ENCODE measurements at places on chromosomes 16 and 17.
A peak's percentile ranks its signal among the peaks of the same experiment; 100 is the strongest.

DNA sequence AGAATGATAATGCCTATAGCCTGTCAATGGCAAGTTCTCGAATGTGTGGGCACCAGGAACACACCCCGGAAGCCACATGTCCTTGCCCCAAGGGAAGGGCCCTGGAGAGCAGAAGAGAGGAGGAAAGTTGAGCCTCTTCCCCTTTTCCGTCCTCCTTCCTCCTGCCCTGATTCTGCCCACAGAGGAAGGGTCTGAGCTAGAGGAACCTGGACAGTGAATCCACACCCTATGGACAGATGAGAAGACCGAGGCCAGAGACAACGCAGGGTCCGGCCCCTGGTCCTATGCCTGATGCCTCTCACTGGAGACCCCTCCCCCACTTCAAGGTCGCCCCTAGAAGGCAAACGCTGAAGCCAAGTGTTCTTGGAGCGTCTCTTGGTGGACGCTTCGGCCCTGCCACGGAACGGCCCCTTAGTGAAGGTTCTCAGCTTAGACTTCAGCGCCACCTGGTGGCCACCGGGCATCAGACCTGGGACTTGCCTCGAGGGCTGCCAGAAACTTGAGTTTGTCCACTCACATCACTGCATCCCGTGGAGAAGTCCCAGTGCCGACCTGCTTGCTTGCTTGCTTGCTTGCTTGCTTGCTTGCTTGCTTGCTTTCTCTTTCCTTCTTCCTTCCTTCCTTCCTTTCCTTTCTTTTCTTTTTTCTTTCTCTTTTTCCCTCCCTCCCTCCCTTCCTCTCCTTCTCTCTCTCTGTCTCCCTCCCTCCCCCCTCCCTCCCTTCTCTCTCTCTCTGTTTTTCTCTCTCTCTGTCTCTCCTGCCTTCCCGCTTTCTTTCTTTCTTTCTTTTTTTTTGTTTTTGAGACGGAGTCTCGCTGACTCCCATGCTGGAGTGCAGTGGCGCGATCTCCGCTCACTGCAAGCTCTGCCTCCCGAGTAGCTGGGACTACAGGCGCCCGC lies 20.6 kb upstream of the SPNS3 start:
- DNase-seq: peak; percentile 53

DNA sequence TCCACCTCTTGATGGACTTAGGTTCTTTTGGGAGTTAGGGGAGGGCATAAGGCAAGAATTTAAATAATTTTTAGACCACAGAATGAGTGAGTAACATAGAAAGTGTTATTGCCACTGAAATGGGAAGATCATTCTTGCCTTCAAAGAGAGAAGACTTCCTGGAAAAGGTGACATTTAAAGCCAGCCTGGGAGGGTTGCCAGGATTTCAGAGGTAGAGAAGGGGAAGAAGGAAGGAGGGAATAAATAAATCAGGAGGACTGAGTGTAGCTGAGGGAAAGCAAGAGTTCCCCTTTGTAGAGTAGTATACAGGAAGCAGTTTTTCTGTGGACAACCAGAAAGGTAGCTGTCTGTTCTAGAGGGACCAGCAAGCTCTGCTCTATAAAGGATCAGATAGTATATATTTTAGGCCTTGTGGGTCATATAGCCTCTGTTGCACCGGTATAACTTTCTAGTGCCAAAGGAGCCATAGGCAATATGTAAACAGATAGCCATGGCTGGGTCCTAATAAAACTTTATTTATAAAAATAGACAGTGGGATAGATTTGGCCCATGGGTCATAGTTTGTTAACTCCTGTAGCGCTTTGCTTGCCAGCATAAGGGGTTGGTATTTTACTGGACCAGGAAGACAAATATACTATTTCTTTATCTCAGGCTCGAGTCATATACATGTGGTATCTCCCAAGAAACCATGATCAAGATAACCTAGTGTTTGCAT lies 147.2 kb upstream of the CACNG5 start:
- no peak for DNase-seq

DNA sequence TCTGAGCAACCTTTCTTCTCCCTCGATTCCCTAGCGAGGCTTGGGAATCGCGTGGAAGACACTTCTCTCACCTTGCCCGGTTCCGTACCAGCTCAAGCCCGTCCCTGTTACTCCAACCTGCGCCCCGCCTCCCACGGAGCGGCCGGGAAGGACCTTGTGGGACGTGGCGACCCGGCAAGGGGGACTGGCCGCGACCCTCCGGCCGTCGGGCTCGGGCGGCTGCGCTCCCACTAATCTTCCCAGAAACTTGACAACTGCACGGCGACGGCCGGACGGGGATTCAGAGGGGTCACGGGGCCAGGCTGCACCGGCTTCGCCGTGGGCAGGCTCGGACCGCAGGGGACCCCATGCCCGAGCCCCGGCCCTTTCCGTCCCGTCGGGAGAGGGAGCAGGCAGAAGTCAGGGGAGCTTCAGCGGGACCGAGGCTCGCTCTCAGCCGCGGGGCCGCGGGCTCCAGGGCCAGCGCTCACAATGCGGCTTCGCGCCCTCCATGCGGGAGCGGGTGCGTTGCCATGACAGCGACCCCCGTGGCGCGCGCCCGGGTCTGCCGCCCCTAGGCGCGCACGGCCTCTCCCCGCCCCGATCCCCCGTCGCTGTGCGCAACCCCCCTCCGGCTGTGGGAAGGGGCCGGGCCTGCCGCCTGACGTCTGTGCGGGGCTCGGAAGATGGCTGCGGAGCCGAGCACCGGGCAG lies at the start of gene SGSM2:
Gene SGSM2, plus strand, starts transcription at position 650 of the 692 bp plus-strand sequence. CDS start 188 bp downstream, outside the sequence.
- peak; percentile 47 for DNase-seq

- no peak for DNase-seq
Observed at GRCh38 chr17:82921426-82921825, 81.6 kb upstream of the ZNF750 start.

GRCh38 chr16:87492291-87492630 lies 563 bp downstream of the ZCCHC14 start:
- DNase-seq: no peak

DNA sequence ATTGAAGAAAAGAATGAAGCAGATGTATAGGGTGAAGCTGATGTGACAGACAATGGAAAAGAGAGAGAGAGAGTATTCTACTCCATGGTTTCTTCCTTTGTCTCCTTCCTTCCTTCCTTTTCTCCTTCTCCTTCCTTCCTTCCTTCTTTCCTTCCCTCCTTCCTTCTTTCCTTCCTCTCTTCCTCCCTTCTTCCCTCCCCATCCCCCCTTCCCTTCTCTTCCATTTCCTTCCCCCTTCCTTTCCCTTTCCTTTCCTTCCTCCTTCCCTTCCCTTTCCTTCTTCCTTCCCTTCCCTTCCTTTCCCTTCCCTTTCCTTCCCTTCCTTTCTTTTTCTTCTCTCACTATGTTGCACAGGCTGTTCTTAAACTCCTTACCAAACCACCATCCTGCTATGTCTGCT lies 55.7 kb upstream of the GPR139 start:
- no peak for DNase-seq

DNA sequence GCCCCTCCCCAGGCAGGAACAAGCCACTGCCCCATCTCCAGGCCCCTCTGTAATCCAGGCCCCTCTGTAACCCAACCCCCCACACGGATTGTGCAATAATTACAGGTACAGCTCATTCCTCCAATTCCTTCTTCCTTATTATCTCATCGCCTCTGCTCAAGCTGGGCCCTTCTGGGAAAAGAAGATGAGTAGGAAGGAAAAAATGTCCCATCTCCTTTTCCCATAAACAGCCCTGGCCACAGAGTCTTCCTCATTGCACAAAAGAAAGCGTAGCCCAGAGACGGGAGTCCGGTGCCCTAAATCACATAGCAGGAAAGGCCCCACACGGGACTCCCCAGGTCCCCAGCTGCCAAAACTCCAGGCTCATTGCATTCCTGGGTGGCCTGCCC lies 3.6 kb upstream of the LITAFD start:
- peak; percentile 87 for DNase-seq

GRCh38 chr17:43389046-43389947 lies 9.5 kb upstream of the ARL4D start:
- peak; percentile 69 for DNase-seq

GRCh38 chr17:49742166-49742638 lies 21.7 kb downstream of the FAM117A start:
- DNase-seq: peak; percentile 67

- DNase-seq: peak; percentile 69
Observed at GRCh38 chr16:57810197-57811031, 8.1 kb upstream of the KIFC3 start.

DNA sequence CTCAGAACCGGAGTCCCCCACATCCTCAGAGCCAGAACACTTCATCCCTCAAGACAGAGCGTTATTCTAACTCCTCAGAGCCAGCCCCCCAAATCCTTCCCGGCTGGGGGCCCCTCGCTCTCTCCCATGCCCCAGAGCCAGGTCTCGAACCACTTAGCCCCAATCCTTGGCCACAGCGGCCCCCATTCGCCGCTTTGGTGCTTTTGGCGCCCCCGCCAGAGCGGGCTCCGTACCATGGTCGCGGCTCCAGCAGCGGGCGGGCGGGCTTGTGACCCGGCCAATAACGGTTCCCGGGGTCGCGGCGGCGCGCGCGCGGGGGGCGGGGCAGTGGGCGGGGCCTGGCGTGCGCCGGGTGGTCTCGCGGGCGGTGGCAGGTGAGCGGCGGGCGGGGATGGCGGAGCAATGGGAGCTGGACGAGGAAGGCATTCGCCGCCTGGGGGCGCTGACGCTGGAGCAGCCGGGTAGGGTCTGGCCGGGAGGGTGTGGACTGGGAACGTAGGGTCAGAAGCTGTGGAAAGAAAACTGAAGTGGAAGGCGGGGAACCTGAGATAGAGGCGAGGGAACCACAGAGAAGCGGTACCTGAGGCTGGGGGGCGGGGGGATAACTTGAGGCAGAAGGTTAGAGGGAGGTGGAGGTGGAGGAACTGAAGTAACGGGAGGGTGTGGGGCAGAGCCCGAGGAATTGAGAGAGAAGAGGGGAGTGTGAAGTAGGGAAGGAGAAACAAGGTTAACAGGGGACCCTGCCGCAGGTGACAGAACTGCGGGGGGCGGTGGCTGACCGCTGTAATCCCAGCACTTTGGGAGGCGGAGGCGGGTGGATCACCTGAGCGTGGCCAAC lies at the start of the genes KCTD19 and LRRC36:
Gene KCTD19, minus strand, starts transcription at position 270 of the 838 bp plus-strand sequence. Its CDS starts 34 bp downstream, at position 236.
Gene LRRC36, plus strand, starts transcription at position 344 of the 838 bp plus-strand sequence. Its CDS starts 48 bp downstream, at position 392.
- no peak for DNase-seq

GRCh38 chr17:57574040-57574513 lies 171.0 kb downstream of the CCDC182 start:
- no peak for DNase-seq

- no peak for DNase-seq
Observed at GRCh38 chr16:70473446-70474319, 19.3 kb downstream of the FCSK start.

DNA sequence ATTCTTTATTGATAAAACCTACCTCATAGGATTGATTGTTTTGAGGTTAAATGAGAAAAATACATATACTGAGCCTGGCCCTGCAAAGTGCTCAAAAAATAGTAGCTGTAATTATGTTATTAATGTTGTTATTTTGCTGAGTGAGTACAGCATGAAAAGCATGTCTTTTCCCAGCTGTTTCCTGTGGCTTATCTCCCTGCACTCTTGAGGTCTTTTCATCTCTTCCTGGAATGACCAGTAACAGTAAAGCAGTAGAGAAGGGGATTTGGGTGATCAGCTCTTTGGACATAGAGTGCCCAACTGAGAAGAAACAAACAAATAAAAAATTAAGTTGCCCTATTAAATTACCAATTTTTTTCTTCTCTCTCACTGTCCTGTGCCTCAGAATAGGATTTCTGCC lies 53.7 kb downstream of the NFAT5 start:
- DNase-seq: no peak

GRCh38 chr17:42744283-42744805 lies 496 bp downstream of the EZH1 start:
- peak; percentile 50 for DNase-seq

DNA sequence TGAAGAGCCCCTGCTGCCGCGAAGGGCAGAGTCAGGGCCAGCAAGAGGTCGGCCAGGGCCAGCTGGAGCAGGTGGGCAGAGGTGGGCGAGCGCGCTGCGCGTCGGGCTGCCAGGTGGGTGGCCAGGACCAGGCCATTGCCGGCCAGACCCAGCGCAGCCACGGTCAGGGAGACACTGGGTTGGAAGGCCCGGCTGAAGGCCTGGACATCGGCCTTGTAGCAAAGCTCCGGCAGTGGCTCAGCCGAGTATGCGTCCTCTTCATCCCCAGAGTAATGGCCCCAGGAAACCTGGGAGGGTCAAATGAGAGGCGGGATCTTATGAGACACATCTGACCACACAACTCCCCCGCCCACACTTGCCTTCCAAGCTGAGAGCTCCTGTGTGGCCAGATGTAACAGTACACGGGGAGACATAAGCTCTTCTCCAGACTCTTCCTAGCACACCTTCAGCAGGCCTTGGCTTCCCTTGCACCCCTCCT lies 1.3 kb downstream of the CCR10 start:
- no peak for DNase-seq

DNA sequence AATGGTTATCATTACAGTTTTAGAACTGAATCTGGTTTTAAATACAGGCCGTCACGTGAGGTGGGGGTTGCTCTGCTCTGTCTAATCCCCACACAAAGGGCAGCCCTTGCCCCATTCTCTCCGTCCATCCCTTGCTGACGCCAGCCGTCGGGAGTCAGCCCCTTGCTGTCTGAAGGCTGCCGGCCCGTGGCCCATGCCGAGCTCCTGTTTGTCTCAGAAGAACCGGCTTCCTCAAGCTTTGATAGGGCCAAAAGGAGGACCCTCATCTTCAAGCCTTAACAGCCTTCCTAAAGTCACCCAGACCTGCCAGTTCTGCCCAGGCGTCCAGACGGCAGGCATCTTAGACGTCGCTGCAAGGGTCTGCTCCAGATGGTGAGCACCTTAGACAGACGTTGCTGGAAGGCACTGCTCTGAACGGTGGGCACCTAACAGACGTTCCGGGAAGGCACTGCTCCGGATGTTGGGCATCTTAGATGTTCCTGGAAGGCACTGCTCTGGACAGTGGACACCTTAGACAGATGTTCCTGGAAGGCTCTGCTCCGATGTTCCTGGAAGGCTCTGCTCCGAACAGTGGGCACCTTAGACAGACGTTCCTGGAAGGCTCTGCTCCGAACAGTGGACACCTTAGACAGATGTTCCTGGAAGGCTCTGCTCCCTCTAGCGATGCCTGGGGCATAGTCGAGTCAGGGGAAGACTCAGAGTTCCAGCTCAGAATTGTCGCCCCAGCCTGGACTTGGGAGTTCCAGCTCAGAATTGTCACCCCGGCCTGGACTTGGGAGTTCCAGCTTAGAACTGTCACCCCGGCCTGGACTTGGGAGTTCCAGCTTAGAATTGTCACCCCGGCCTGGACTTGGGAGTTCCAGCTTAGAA lies 35.1 kb upstream of the CHMP6 start:
- no peak for DNase-seq

DNA sequence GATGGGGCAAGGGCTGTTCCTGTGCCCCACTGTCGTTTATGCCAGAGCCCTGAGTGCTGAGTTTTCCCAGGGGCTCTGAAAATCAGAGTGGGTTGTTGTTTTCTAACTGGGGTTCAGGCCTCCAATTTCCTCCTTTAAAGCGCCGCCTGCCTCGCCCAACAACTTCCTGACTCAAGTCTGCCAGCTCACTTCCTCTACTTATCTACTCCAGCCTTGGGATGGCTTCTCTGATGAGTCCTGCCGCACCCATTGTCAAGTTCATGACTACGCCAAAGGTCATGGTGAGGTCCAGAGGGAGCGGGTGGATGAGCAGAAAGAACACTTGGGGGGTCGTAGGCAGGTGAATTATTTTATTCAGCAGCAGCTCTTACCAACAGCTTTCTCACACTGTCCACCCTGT lies 104.7 kb downstream of the UTP18 start:
- no peak for DNase-seq
